ENCODE measurements at places on chromosomes 13 and 19.

DNA sequence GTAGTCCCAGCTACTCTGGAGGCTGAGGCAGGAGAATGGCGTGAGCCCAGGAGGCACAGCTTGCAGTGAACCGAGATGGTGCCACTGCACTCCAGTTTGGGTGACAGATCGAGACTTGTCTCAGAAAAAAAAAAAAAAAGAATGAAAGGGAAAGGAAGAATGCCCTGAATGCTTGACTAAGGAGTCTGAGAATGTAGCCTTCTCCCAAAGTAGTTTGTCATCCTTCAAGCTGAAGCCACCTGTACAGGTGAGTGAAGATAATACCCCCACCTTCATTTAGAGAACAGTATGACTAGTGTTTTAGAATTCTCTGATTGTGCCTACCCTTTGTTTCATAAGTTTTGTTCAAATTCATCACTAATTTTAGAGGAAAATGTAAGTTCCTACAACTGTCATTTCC, 5.9 kb downstream of the RCBTB1 start:
- no peak for DNase-seq

DNA sequence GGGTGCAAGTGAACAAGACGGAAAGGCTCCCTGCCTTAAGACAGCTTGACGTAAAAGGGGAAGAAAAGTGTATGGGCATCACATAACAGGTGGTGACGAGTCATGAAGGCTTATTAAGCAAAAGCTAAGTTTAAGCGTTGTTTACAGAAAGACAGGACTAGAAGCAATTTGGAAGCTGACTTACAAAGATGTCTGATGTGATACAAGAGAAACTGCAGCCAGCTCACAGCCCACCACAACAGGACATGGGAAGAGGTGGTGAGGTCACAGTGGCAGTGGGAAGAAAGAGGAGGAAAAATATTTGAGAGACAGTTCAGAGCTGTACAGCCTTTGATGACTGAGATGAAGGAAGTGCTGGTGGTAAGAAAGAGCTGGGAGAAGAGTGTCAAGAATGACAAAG, 181.6 kb downstream of the KLF12 start:
- DNase-seq = peak; percentile 62

DNA sequence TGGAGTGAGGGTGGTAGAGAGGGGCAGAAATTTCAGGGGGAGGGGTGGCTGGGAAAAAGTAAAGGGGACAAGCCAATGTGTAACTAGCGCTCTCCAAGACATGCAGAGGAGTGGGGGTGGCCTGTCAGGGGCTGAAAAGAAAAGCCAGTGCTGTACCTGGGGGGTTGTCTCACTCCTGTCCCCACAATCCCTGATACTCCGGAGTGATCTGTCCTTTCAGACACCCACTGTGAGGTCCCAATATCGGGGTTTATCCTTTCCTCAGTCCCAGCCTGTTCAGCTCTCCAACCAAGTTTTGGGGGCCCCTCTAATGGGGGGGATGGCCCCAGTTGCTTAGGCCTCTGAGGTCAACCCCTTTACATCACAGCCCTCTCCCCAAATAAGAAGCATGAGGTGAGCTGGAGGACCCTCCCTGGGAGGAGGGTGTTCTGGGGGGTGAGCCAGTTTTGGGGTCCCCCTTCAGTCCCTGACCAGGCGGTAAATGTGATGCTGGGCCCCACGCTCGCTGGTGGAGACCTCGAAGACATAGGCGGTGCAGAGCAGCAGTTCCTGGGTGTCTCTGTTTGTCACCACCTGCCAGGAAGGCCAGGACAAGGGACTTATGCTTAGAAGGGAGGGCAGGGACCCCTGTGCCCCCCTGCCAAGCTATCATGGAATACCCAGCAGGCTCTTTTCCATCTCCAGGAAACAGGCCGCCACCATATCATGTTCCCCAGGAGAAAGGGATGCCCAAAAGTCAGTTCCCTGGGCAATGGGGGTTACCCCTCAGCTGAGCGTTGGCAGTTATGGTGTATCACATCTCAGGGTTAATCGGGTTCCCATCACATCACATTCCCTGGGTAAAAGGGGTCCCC, 5.9 kb downstream of the CD37 start:
- peak; percentile 38 for DNase-seq

DNA sequence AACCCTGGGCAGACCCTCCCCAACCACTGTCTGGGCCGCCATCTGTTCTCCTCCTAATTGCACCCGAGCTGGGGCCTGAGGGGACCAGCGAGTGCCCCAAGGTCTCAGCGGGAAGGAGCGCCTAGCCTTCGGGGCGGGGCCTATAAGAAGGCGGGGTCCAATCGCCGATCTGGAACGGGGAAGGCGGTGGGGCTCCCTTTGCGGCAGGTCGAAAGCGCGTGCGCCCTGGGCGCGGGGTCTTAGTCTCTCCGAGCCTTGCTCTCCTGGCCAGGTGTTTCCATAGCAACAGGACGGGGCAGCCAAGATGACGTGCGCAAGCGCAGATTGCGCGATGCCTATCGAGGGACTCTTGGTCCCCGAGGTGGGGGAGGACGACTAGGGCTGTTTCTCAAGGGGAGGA, 2.8 kb downstream of the MAST1 start:
- DNase-seq = peak; percentile 94

GRCh38 chr19:16878181-16878965, 10.4 kb upstream of the F2RL3 start:
- DNase-seq = no peak

DNA sequence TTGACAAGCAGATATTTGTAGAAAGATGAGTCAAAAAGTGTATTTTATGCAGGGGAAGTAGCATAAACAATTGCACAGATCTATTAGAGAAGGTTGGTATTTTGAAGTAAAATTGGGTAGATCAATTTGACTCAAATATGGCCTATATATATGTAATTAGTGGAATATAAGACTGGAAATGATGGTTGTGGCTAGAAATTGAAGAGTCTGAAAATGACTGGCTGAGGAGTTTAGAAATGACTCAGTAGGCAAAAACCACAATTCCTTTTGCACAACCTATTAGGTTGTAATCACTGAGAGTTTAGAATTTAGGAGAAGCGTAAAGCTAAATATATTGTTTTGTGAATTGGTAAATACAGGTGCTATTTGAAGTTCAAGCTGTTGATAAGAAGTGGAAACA, 622.6 kb upstream of the PCDH20 start:
- DNase-seq = no peak

- DNase-seq = no peak
These were observed 16.1 kb upstream of the SPART start for GRCh38 chr13:36362251-36362650.

DNA sequence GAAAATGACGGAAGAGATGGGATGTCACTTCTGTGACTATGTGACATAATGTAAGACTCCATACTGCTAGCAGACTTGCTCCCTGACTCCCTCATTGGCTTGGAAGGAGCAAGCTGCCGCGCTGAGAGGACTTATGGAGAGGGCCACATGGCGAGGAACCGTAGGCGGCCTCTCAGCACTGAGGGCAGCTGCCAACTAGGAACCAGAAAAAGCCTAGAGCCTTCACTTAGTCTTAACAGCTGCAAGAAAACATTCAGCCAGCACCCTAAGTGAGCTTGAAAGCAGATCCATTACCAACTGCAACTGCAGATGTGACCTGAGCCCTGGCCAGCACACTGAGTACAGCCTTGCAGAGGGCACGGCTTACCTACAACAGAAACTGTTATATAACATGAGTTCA, 33.9 kb downstream of the USP12 start:
- DNase-seq = no peak

DNA sequence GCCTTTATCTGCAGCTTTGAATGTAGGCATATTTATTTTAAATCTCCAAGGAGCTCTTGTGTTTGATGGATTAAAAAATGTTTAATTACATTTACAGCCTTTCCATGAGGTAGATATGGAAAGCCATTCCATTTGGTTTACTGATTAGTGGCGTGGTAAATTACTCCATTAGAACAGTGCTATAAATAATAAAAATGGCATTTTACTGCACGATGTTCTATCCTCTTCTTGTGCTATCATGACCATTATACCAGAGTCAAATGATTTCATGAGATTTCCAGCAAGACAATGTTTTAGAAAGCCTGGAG, 250.9 kb upstream of the HTR2A start:
- DNase-seq = no peak

DNA sequence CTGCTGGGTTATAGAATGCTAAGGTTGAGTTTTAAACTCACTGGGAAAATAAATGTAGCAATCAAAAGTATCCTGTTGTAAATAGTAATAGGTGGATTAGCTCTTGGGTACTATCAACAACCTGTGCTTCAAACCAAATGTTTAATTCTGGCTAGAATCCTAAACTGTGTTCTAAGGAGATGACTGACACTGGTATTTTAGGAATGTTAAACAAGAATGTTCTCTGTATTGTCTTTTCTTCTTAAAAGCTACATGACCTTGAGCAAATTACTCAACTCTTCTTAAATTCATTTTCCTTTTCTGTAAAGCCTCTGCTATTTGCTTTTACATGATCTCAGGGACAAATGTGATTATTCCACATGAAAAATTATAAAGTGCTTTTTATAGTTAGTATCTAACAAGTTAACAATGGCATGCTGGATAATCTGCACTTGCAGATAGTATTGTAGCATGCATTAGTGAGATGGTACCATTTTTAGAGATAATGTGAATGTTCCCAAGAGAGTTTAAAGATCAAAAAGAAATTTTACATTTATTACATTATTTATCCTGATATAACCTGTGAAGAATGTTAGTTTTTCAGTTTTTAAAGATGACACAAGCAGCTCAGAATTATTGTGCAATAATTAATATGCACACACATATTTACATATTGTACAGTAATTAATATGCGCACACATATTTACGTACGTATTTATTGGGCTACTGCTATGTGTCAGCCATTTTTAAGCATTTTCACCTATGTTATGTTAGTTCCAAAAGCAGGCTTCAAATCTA, 13.6 kb upstream of the EPSTI1 start:
- DNase-seq = no peak

DNA sequence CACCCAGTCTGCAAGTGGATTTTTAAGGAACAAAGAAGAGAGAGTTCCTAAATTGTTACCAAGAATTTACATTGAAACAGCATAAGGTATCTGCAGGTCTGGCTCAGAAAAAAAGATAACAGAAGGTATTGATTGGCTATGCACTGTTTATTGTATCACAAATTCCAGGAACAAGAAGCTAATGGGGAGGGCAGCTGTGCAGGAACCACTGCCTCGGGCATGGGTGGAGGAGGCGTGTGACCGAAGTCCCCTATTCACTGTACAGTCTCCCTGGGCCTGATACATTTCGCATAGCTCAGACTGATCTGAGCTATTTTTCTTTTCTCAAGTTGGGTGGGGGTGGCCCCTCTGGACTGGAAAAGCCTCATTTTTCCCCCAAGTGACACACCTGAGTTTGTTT, 11.7 kb downstream of the NECTIN2 start:
- no peak for DNase-seq

GRCh38 chr13:80132741-80133601, 208.0 kb downstream of the SPRY2 start:
- DNase-seq = peak; percentile 89

Data from islet precursor cell (in vitro differentiated cells).